Left ventricle myocardium inferior (tissue), 1 donor: ENCODE measurements at places on chromosomes 6 and 20. TPM values are rescaled to one million over a fixed set of nuclear protein-coding genes. Genes with fewer than 3 reads are reported as not detected.

The SYCP2L gene
- total RNA-seq = 0.33 TPM

GRCh38 chr6:41047745-41048732 is 5.0 kb upstream of the APOBEC2 start:
- DNase-seq = no peak
- H3K4me3 ChIP-seq = no peak overlapping the region
- H3K36me3 ChIP-seq = no peaks in the 10 kb centered on the region
- H3K4me1 ChIP-seq = peaks cover 46% of the 10 kb centered on the region
- peak overlapping the region; percentile 76 for H3K27ac ChIP-seq

DNA sequence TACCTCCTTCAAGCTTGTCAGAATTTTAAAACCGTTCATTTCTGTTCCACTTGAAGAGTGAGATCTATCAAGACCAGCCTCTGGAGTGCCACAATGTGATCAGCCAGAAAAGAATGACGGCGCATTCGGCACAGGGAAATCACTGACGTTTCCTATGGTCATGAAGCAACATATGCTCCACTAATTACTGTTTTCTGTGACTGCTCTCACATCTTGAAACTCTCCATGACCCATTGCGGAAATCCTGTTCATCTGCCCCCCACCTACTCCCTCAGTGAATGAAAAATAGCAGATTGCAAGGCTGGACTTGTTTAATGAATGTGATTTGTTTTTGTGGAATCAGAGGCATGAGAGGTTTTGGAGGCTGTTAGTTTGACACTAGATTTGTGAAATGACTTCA is 53.2 kb downstream of the SAMD5 start:
- no peak overlapping the region for H3K27ac ChIP-seq
- no peaks in the 10 kb centered on the region for H3K27me3 ChIP-seq
- peaks cover 6% of the 10 kb centered on the region for H3K4me1 ChIP-seq
- no peaks in the 10 kb centered on the region for H3K36me3 ChIP-seq

The MRPS18A gene
- 41.8 TPM for total RNA-seq

- peaks cover 17% of the 10 kb centered on the region for H3K36me3 ChIP-seq
- peaks cover 61% of the 10 kb centered on the region for H3K4me1 ChIP-seq
- H3K27me3 ChIP-seq = no peaks in the 10 kb centered on the region
- no peak for DNase-seq
- H3K4me3 ChIP-seq = peak overlapping the region; percentile 96
Measured at GRCh38 chr6:169702840-169703246, 917 bp downstream of the C6orf120 start.
